ENCODE measurements at places on chromosomes 1 and 21. TPM values are rescaled to one million over a fixed set of nuclear protein-coding genes. Genes with fewer than 3 reads are reported as not detected.
A peak's percentile ranks its signal among the peaks of the same experiment; 100 is the strongest.

- DNase-seq, result no peak
Measured at GRCh38 chr1:78408192-78408591, 82.6 kb upstream of the PTGFR start.

DNA sequence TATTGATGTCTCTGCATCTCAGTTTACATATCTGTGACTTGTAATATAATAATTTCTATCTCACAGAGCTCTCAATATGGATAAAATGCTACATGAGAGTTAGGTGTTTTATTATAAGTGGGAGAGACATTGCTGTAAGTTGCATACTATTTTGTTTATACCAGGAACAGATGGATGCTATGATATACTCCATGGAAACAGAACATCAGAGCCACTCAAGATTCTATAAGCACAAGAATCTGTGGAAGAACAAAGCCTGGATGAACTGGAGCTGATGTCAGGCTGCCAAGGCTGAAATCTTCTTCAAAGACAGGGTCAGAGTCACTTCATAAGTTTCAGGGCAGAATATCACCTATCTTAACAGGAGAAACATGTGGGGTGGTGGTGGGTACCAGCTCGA is 30.2 kb downstream of the DUSP10 start:
- no peak for DNase-seq

DNA sequence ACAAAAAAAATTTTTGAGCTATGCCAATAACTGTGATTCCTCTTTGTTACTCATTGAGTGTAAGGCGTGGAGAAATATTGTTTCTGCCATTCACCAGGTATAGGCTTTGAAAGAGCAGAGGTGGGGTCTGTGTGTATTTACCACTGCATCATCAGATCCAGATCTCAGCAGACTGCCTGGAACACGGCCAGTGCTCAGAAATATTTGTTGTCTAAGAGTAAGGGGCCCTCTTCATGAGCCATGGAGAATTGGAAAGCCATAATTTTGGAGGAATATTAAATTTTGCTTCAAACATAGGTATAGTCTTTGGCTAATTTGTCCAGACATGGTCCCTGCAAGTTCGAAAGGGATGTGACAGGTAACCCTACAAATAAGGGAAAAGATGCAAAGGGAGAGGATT is 231.3 kb upstream of the IRF2BP2 start:
- no peak for DNase-seq

- DNase-seq, result no peak
Measured at GRCh38 chr1:983798-984475, 2.0 kb upstream of the PERM1 start.

DNA sequence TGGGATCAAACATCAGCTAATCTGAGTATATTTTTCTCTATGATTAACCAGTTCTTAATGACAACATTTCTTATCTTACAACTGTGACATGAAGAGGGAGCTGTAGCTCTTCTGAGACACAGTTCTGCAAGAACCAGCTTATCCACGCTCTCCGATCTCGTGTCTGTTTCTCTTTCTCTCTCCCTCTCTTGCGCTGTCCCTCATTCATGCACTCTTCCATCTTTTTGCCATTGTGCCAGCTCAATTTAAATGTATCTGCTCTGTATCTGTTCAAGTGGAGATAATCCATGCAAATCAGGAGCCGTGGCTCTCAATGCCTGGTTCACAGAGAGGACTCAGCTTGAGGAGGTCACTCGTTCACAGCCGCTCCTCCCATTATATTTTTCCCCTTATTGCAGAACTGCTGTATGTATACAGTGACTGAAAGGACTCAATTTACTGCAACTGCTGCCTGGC is 494.7 kb upstream of the ADGRL2 start:
- DNase-seq, result peak; percentile 48

DNA sequence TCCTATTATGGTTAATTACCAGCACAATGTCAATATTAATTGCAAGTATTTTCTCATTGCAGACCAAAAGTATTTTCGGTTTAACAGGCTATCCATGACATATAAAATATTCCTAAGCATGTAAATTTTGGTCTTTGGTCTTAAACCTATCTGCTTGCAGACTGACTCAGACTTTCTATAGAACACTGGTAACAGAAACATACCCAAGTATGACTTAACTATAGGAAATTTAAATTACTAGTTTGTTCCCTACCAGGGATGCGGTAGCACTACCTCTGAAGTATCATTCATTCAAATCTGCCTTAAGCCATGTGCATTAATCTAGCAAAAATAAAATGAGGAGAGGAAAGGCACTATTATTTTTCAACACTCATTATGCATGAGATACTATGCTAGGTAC is 2.9 kb downstream of the TAF1A start:
- no peak for DNase-seq

DNA sequence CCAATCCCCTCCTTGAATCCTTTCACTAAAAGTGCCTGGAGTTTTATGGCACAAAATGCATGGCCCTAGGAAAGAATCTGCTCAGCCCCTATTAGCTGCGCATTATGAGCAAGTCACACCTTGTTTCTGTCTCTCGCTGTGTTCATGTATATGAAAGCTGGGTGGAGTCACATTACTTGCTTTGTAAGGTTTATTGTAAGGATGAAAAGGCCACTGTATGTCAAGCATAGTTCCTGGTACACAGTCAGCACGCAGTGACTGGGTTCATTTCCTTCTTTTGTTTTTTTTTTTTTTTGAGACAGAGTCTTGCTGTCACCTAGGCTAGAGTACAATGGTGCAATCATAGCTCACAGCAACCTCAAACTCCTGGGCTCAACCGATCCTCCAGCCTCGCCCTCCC is 6.7 kb upstream of the SLC9A1 start:
- peak; percentile 52 for DNase-seq

DNA sequence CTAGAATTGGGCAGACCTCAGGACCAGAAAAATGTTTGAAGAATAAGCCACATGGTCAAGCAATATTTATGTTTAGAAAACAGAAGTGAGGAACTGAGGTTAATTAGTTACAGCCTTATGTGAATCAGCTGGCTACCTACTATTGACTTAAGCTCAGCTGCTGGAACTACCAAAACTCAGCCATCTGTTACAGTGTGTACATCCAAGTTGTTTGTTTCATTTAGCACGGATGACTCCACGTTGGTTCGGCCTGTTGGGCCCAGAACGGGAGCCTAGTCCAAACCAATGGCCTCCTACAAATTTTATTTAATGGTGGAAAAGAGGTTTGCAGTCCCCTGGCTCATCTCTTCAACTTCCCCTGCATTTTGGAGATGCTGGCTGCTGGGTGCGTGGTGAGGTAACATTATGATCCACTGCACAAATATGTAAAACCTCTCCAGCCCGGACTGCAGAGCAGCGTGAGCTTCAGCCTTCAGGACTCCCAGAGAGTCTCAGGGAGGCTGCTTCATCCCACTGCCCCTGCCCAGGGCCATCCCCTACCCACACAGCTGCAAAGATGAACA is 143.4 kb downstream of the ZZZ3 start:
- DNase-seq, result peak; percentile 83

GRCh38 chr1:161943737-161944136 is 79.9 kb downstream of the OLFML2B start:
- no peak for DNase-seq

DNA sequence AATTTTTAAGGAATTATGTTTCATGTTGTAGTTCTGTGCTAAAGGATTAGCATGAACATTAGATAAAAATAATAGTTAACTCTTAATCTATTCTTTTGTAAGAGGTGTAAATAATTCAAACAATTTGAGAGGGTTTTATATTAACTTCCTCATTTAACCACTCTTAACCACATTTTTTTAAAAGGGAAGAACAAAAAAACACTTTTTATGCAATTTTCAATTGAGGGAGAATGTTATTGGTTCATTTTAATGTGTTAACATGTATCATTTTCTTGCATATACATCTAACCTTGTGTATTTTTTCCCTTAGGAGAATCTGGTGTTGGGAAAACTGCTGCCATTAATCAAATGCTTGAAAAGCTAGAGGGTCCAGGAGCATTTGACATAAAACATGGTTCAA is 169.0 kb downstream of the LBR start:
- no peak for DNase-seq

GRCh38 chr1:152110365-152110859 is 4.8 kb downstream of the TCHH start:
- DNase-seq, result peak; percentile 83

DNA sequence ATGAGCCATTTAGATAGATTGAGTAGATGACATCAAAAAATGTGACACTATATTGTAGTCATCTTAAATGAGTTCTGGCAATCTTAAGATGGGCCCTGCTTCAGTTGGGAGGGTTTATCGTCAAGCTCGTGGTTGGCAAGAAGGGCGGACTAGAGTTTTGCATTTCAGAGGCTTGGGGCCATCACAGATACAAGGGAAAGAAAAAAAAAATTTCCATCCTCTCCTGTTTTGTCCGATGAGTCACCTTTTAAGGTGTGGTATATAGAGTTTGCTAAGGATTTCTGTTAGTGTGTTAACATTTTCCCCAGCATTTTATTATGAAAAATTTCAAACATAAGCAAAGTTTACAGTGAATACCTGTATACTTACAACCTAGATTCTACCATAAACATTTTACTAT is 31.8 kb upstream of the KCNQ4 start:
- no peak for DNase-seq

GRCh38 chr1:29344336-29344735 is 108.0 kb downstream of the PTPRU start:
- DNase-seq, result no peak

DNA sequence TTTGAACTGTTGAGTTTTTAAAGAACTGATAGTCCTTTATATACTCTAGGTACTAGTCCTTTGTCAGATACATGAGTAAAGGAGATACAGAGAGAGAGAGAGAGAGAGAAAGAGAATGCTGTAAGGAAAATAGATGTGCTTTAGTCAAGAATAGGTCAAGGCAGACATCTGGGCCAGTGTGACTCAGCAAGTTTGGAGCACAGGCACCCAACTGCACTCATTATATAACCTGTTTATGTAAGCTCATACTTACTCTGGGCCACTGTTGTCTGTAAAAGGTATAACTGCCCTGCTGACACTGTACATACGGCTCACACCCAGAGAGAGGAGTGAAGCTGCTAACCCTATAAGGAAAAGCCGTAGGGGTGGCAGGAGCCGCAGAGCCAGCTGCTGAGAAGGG is 32.2 kb upstream of the AKT3 start:
- peak; percentile 38 for DNase-seq

- DNase-seq, result no peak
Measured at GRCh38 chr1:186291271-186291670, 83.8 kb downstream of the TPR start.

- DNase-seq, result no peak
Measured at GRCh38 chr1:53183095-53183990, 13.3 kb upstream of the CPT2 start.

DNA sequence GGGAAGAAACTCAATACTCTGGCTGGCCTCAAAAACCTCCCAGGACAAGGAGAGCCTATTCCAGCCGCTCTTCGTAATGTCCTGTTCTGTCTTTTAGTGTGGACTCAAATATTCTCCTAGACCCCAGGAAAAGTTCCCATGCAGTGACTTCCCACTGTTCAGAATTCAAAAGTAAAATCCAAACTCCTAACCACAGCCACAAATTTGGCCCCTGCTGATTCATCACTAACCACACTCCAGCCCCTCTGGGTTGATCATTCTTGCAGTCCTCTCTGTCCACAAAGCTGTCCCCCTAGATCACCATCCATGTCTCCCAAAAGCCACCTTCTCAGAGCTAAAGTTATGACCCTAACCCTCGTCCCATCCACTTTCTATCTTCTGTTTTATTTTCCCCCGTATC is 5.1 kb downstream of the CTNNBIP1 start:
- no peak for DNase-seq

DNA sequence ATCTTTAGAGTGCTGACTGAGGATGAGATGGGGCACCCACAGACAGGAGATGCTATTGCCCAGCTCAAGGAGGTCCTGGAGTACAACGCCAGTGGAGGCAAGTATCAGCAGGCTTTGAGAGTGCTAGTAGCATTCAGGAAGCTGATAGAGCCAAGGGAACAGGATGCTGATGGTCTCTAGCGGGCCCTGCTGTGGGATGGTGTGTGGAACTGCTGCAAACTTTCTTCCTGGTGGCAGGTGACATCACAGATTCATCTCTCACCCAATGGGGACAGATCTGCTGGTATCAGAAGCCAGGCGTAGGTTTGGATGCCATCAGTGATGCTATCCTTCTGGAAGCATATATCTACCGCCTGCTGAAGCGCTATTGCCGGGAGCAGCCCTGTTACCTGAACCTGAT is 609.8 kb upstream of the NCAM2 start:
- no peak for DNase-seq

- no peak for DNase-seq
Measured at GRCh38 chr1:168676029-168676812, 52.8 kb downstream of the DPT start.

DNA sequence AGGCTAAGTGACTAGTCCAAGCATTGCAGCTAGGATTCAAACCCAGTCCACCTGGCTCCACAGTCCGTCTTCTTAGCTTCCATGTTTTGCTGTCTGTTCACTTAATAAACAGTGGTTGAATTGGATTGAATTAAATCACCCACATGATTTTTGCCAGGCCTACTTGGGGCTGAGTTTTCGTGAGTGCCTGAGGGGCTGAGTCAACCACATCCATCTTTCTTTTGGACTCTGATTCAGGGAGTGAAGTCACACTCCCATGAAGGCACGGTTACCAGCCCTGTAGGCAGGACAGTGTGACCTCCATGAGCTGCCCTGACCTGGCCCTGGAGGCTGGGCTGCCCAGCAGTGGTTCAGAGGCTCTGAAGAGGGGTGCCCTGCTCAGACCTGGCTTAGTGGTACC is 123.7 kb downstream of the ACTL8 start:
- DNase-seq, result no peak

DNA sequence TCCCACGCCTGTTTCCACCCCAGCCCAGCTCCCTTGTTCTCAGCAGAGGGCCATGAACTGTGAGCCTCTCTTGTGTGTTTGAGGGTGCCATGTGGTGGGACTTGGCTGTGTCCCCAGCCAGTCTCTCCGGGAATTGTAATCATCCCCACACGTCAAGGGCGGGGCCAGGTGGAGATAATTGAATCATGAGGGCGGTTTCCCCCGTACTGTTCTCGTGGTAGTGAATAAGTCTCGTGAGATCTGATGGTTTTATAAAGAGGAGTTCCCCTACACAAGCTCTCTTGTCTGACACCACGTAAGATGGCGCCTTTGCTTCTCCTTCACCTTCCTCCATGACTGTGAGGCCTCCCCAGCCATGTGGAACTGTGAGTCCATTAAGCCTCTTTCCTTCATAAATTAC is 57.2 kb upstream of the COL6A2 start:
- no peak for DNase-seq

The ABL2 gene
- 7.1 TPM for total RNA-seq

The AZIN2 gene
- 7.8 TPM for total RNA-seq

The ACAP3 gene
- total RNA-seq, result 35.9 TPM

The DISP3 gene
- total RNA-seq, result not detected

The CACNA1S gene
- not detected for total RNA-seq

The KIF17 gene
- total RNA-seq, result 2.1 TPM

The SUSD4 gene
- total RNA-seq, result 11.9 TPM

The GPR161 gene
- 7.8 TPM for total RNA-seq

The FMOD gene
- total RNA-seq, result not detected

The TMEM240 gene
- not detected for total RNA-seq

The CCDC27 gene
- total RNA-seq, result not detected

The SIM2 gene
- total RNA-seq, result not detected

The DCST2 gene
- not detected for total RNA-seq

The DSCAM gene
- not detected for total RNA-seq

The BCAR3 gene
- 30.3 TPM for total RNA-seq

The L1TD1 gene
- total RNA-seq, result not detected

The OR2T29 gene
- total RNA-seq, result not detected

The SFT2D2 gene
- 21.5 TPM for total RNA-seq

Measured in Caki2 (cell line).